ENCODE measurements at places on chromosomes 1 and 21.

DNA sequence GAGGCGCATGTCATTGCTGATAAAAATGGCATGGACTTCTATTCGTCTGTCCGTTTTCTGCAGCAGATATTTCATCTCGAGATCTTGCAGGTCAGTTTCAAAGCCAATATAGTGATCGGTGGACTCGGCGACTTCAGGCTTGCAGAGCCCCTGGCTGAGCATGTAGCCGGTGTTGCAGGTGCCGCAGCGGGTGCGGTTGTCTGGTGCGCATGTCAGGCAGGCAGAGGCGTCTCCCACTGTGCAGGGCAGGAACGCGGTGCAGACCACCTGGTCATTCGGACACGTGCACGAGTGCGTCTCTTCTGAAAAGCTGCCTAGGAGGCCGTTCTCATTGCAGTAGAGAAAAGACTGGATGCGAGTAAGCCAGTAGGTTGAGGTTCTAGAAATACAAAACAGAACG, 378.9 kb downstream of the BRINP3 start:
- DNase-seq: no peak

GRCh38 chr1:174159252-174160108, at the start of gene RABGAP1L:
Gene RABGAP1L, plus strand, starts transcription at chr1:174159520.
- DNase-seq: peak; percentile 85

DNA sequence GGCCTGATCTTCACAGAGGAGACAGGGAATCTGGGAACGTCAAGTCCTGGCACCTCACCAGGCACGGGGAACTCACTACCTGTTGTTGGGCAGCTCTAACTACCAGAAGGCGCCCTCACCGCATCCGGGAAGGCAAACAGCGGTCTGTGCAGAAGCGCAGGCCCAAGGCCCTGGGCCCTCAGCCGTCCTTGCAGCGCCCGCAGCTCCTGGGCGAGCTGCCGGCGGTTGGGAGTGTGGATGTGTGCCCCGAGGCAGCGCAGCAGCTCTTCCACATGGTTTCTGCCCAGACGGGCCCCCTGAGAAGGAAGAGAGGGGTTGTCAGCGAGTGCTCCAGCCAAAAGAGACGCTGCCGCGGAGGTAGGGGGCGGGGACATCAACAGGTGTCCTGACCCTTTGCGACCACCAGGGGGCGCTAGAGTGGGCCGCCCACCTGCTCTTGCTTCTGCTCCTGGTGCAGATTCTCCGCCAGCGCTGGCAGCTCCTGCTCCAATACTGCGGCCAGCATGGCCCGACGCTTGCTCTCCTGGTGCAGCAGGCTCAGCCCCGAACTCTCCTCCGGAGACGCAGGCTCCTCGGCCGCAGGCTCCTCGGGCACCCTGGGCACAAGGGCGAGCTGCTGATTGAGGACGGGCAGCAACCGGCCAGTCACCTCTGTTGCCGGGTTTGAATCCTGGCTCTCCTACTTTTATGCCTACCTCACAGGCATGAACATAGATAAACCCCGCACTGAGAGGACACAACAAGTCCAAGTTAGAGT, 9.3 kb downstream of the MAP3K6 start:
- peak; percentile 62 for DNase-seq

- no peak for DNase-seq
These were observed 56.7 kb upstream of the GUCA2B start for GRCh38 chr1:42096554-42096953.

DNA sequence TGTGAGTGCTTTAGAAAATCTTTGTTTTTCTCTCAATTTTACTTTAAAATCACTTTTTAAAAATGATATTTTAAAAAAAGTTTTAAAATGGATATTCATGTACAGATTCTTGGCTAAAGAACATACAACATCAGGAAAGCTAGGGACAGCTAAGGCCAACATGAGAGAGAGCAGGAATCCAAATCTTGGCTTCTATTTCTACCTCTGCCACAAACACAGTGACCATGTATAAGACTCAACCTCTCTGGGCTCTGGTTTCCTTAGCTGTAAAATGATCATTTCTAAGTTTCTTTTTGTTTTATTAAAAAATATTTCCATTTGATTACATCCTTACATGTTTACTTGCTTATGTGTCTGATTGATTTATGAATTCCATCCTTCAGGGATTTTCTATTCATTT, 1.2 kb downstream of the VCAM1 start:
- no peak for DNase-seq

GRCh38 chr1:180773210-180773865, 139.4 kb upstream of the KIAA1614 start:
- no peak for DNase-seq

- no peak for DNase-seq
These were observed 1.1 kb downstream of the ZBTB18 start for GRCh38 chr1:244052016-244052727.

DNA sequence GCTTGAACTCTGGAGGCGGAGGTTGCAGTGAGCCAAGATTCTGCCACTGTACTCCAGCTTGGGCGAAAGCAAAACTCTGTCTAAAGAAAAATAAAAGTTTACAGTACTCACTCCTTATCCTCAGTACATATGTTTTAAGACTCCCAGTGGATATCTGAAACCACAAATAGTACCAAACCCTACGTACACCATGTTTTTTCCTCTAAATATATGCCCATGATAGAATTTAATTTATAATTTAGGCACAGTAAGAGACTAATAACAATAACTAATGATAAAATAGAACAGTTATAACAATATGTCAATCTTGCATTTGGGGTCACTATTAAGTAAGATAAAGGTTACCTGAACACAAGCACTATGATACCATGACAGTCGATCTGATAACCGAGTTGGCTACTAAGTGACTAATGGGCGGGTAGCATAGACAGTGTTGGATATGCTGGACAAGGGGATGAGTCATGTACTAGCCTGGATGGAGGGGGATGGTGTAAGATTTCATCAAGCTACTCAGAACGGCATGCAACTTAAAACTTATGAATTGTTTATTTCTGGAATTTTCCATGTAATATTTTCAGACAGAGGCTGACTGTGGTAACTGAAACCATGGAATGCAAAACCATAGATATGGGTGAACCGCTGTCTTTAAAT, 43.7 kb downstream of the ST7L start:
- DNase-seq: no peak

- no peak for DNase-seq
These were observed 408.1 kb upstream of the USP24 start for GRCh38 chr1:55623311-55623710.

DNA sequence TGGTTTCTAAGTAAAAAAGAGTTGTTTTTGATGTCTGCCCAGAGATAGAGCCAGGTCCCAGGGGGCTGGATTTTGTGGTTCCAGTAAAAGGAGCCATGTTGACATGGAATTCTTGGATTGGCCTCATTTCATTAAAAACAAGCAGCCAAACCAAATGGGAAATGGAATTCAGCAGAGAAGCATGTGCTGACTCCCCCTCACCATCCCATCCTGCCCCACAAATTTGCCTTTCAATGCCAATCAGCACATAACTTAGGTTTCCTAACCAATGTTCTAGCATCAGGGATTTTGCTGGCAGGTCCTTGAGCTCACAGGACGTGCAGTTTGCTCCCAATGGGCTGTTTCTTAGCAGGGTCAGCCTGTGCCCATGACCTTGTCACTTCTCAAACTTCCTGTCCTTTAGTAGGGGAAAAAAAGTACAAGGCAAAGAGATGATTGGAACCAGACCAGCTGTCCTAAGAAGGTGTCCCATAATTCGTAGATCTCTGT, 101.5 kb upstream of the GADD45A start:
- no peak for DNase-seq

DNA sequence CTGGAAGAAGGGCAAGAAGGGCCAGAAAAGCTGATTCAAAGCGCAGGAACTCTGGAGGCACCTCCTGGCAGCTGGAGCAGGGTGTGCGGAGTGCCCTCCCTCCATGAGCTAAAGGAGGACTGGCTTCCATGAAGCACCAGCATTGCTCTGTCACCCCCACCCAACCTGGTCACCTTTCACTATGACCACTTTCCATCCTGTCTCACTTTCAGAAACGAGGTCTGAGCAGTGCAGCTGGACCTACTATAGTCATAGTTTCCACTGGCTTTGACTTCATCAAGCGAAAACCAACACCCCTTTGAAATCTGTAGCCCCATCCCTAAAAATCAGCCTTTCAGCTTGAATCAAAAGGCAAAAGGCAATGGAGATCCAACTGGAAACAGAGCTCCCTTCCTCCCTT, 84.8 kb upstream of the CACNA1E start:
- DNase-seq: no peak

- no peak for DNase-seq
These were observed 1.4 kb upstream of the SOD1 start for GRCh38 chr21:31658053-31658452.

GRCh38 chr1:107871259-107871658, 93.7 kb downstream of the VAV3 start:
- no peak for DNase-seq

- DNase-seq: no peak
These were observed 469.6 kb downstream of the NPHP4 start for GRCh38 chr1:5522531-5523145.

DNA sequence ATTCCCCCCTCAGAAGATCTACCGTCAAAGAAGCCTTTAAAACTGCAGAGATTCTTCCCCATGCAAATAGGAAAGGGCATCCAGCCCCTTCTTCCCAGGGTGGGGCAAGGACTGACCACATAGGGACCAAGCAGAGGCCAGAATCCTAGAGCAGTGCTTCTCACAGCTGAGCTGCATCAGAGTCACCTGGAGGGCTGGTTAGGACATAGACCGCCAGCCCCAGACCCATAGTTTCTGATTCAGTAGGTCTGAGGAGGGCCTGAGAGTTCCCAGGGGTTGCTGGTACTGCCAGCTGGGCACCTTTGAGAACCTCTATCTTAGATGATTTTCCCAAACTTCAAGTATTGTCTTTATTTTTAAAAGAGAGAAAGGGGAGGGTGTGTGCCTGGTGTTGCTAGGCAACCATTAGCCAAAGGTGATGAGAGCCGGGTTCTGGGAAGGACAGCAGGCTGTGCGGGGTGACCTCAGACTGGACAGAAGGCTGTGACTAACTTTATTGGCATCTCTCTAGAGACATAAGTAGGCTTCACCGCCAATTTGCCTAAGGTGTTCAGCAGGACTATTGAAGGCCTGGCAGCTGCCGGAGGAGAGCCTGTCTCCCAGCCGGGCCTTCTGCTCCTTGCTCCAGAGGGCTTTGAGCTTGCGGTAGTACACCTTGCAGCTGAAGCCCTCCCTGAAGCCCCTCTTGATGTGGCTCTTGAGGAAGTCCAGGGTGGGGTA, 3.0 kb downstream of the SPATA46 start:
- DNase-seq: no peak

- DNase-seq: no peak
These were observed 157.1 kb upstream of the HMGB4 start for GRCh38 chr1:33706634-33707255.

DNA sequence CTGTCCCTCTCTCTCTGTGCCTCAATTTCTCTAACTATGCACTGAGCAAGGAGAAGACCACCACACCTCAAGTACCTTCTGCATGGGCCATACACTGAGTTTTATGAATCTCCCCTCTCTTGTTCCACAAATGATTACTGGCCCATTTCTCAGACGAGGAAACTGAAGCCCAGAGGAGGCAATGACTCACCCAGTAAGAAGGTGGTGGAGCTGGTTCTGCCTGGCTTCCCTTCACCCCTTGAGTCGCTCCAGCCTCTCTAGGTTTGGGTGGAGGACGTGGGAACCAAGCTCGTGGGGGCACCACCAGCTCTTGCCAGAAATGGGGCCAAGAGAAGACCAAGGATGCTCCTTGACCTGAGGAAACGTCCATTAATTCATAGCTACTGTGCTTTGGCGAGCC, 21.3 kb upstream of the RUNX3 start:
- no peak for DNase-seq

DNA sequence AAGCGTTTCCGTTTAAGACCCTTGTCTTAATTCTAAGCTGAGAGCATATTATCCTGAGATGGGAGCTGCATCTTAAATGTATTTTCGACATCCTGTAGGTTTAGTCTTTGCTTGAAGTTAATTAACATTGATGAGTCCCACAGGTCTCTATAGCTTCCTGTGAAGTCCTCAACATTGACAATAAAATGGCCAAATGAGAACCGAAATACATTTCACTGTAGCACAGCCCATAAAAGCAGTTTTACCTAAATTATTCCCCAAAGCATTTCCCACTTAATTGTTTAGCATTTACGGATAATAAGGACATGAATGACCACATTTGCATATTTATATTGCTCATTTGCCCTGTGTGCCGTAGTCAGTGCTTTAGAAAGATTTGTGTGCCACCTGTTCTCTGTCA, 116.4 kb downstream of the CRB1 start:
- DNase-seq: no peak

DNA sequence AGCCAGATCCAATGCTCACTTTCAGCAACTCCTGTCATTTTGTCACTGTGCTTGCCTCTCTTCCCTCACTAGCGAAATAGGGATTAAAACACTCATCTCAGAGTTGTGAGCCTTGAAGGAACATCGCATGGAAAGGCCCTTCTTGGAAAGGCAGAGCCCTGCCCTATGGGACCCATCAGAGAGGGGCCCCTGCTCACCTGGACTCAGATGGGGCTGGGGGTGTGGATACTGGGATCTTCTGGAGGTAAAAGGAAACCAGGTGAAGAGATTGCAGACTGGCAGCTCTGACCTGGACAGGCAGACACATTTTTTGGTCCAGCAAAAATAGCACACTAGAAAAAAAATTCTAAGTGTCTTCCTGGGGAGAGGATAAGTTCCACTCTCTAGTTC, 54.2 kb upstream of the EPS8L3 start:
- DNase-seq: no peak

- no peak for DNase-seq
These were observed 40.6 kb downstream of the TYW3 start for GRCh38 chr1:74773582-74773981.

DNA sequence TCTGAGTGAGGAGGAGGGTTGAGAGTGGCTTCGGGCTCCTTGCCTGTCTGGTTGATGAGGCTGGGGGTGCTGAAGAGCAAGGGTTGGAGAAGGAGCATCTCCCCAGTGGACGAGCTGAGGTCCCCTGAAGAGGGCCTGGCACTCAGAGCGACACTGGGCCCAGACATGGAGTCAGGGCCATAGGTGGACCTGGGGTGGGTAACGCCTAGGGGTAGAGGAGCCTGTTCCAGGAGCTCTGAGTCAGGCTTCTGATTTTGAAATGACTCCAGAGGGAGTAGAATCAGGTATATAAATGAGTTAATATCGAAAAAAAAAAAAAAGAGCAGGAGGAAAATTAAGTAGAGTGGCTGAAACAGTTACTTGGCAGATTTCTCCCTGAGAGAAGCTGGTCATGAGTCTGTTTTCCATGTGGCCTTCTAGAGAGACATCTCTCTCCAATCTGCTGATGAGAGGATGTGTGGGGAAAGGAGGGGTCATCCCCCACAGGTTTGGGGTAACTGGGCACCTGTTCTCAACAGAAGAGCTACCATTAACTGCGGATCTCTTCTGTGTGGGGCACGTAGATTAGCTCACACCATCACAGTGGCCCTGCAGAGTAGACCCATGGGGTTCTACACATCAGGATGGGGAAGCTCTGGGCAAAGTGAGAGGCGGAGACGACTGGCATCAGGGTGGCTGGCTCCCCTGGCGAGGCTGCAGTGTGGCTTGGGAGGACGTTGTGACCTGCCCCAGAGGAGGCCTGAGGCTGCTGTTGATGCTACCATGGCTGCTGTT, 115.5 kb downstream of the DHRS3 start:
- no peak for DNase-seq

DNA sequence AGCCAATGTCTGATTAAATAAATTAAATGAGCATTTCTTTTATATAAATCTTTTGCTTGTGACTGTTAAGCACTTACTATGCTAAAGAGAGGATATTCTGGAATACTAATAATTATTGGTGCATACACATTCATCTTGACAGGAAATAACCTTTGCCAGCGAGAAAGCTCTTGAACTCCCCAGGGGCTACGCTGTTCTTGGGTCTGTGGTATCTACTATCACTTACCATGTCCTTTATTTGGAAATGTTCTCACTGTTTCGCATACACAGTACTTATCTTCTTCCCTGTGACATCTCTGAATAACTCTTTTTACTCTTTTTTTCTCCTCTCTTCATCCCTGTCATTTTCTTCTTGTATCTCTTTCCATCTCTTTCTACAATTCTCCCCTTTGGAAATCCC, 178.7 kb downstream of the GABPA start:
- no peak for DNase-seq

Data from stimulated activated CD8-positive, alpha-beta memory T cell treated with anti-CD3 and anti-CD28 coated beads, Interleukin-7, amount 100 ng/mL, for 24 hours (primary cell).